ENCODE measurements at places on chromosomes 11 and 22.

- DNase-seq = no peak
Measured at GRCh38 chr11:84628871-84629620, 998.1 kb downstream of the DLG2 start.

DNA sequence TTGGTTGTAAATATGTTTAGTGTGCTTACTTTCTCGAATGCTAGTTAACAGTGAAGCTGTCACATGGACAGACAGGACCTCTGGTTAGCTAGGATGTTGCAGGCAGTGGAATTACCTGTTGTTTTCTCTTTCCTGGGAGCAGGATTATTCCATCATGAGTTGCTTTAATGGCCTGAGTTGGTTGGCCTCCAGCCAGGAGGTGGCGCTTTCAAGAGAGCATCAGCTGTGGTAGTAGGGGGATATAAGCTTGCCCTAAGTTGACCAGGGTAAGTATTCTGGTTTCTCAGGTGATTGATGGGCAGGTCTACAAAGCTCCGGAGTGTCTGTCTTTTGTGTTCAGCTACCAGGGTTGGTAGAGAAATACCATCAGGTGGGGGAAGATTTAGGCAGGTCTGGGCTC, 43.5 kb downstream of the NELL1 start:
- DNase-seq = no peak

DNA sequence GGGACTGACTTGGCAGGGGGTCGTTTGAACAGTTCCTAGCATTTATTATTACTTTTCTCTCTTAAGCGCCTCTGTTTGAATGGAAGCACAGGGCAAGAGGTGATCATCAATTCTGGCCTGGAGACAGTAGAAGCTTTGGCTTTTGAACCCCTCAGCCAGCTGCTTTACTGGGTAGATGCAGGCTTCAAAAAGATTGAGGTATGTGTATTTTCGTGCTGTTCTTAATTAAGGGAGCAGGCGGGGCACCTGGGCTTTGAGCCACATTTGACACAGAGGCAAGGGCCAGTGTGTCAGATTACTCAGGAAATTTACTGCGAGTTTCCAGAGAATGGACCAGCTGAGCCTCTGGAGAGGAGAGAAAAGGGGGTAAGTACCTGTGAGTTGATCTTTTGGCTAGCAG, 102.4 kb upstream of the SORL1-AS1 start:
- DNase-seq = no peak

- DNase-seq = no peak
Measured at GRCh38 chr11:30045144-30045543, 28.3 kb upstream of the KCNA4 start.

DNA sequence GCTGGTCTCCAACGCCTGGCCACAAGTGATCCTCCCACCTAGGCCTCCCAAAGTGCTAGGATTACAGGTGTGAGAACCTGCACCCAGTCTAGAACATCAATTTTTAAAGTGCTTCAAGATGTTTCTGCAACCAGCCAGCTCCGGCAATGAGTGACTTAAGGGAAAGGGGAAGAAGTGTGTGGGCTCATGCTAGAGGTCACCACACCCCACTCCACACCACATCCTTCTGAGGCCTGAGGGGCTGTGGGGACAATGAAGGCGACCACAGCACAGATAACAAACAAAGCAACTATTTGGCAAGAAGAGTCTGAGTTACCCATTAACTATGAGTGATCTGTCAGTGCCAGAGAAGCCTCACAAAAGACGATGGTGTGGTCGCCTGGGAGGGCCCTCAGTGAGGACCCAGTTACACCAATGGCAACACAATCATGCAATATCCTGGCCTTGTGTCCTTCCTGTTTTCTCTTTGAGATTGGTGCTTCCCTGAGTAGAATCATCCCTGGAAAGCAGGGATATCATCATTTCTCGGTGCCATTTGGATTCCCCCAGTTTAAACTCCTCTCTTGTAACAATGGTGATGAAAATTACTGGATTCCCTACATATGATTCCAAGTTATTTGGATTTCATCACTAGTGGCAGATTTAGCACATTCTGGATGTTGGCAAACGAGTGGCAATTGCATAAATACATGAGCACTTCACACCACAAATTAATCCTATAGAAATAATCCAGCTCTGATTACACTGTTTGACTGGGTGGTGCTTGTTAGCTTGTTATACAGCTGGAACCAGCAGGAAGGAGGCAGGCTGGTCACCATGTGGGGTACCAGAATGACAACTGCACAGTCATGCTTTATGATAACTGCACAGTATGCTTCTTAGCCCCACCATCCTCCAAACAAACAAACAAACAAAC, 18.4 kb downstream of the ABTB2 start:
- DNase-seq = no peak

DNA sequence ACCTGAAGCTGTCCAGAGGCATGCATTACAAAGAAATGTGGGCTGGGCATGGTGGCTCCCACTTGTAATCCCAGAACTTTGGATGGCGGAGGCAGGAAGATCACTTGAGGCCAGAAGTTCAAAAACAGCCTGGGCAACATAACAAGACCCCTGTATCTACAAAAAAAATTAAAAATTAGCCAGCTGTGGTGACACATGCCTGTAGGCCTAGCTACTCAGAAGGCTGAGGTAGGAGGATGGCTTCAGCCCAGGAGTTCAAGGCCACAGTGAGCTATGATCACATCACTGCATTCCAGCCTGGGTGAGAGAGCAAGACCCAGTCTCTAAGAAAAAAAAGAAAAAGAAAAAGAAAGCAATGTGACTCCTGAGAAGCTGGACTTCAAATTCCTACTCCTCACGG, 138.5 kb upstream of the HSD17B12 start:
- no peak for DNase-seq

GRCh38 chr22:22342697-22343580, 98.4 kb downstream of the VPREB1 start:
- peak; percentile 44 for DNase-seq

DNA sequence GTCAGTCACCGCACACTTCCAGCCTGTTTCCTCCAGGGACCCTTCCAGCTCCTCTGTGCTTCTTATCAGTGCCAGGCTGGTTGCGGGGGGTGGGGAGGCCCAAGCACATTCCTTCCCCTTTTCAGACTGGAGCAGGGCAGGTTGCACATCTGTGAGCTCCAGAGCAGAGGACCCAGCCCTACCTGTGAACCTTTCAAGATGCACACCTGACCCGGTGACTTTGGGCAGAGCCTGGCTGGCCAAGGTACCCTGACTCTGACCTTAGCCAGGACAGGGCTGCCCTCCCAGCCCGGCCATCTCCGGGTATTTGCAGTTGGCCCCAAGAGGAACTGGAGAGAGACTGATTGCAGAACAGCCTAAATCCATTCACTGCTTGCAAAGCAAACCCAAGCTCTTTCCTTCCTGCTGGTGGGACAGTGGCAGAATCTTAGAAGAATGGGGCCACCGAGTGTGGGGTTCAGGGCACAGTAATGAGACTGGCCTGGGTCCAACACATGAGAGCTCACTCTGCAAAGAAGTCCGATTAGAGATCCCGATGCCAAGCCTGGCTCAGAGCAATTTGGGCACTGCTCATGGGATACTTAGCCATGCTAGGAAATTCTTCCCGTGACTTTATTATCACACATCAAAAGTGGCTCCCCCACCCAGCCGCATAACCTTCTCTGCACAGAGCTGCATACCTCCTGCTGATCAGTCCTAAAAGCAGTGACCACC, 64.7 kb upstream of the CCND1 start:
- no peak for DNase-seq

- DNase-seq = no peak
Measured at GRCh38 chr11:75205564-75206020, 35.0 kb upstream of the TPBGL start.

GRCh38 chr22:38043151-38044039, 13.8 kb upstream of the PICK1 start:
- DNase-seq = no peak

DNA sequence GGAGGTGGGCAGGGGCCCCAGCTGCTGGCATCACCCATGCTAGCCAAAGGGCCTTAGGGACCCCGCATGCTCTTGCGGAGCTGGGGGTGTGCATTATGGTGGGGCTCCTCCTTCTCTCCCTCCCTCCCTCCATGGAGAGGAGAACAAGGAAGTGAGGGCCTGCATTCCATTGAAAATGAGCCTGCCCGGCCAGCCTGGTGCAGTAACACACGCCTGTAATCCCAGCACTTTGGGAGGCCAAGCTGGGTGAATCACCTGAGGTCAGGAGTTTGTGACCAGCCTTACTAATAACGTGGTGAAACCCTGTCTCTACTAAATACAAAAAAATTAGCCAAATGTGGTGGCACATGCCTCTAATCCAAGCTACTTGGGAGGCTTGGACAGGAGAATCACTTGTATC, 22.4 kb downstream of the SNAP29 start:
- DNase-seq = no peak

- DNase-seq = no peak
Measured at GRCh38 chr22:27959335-27960090, 40.5 kb upstream of the PITPNB start.

- no peak for DNase-seq
Measured at GRCh38 chr22:23122216-23122957, 19.4 kb downstream of the RSPH14 start.

DNA sequence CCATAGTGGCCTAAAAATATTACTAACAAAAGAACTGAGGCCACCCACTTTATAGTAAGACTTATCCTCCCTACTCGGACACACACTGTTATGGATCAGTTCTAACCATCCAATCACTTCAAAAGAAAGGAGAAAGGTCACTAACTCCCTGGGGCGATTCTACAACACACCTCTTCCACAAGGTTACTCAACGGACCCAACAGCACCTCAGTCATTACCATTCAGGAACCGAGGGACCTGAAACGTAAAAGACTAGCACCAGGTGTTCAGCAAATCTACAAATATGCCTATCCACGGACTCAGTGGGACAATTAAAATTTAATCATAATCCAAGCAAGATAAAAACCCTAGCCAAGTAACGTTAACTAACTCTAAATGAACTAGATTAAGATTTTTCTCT, 1.6 kb downstream of the HNRNPUL2 start:
- DNase-seq = no peak

DNA sequence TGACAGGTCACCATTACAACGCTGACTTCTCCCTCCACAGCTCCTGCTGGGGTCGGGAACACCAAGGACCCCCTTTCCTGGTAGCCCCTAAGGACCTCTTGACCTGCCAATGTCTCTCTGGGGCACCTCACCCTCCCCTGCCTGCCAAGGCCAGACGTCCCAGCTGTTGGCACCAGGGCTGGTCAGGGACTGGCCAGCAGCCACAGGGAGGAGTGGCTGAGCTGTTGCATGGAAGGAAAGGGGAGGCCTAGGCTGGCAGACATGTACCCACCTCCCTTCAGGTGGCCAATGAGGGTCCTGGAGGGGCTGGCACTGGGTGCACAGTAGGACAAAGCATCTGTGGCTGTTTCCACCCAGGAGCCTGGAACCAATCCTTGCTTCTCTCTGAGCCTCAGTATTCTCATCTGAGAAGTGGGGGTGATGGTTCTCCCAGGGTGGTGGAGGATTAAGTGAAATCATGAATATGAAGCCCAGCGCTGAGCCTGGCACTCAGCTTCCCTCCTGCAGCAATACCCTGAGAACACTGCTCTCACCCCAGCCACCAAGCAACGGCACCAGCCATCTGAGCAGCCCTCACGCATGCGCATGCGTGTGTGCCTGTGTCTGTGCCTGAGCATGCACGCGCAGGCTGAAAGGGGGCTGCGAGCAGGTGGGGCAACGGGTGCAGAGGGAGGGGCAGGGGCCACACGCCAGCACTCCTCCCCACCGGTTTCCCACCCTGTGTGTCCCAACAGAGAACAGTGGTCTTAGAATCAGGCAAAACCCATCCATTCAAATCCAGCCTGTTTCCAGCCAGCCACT, 5.9 kb downstream of the KCNJ4 start:
- DNase-seq = no peak
